ENCODE measurements at places on chromosomes 5 and 9.
A peak's percentile ranks its signal among the peaks of the same experiment; 100 is the strongest.

- DNase-seq, result no peak
Measured at GRCh38 chr5:88094403-88094802, 174.2 kb downstream of the TMEM161B start.

GRCh38 chr5:76716456-76717157 is 681 bp downstream of the F2R start:
- DNase-seq, result no peak

GRCh38 chr5:8601831-8602354 is 732.9 kb downstream of the MTRR start:
- no peak for DNase-seq

GRCh38 chr5:80884086-80884813 is 75.9 kb upstream of the RASGRF2 start:
- DNase-seq, result no peak

- DNase-seq, result no peak
Measured at GRCh38 chr5:39578887-39579497, 154.2 kb upstream of the DAB2 start.

- no peak for DNase-seq
Measured at GRCh38 chr5:52727576-52727975, 60.1 kb upstream of the ITGA1 start.

DNA sequence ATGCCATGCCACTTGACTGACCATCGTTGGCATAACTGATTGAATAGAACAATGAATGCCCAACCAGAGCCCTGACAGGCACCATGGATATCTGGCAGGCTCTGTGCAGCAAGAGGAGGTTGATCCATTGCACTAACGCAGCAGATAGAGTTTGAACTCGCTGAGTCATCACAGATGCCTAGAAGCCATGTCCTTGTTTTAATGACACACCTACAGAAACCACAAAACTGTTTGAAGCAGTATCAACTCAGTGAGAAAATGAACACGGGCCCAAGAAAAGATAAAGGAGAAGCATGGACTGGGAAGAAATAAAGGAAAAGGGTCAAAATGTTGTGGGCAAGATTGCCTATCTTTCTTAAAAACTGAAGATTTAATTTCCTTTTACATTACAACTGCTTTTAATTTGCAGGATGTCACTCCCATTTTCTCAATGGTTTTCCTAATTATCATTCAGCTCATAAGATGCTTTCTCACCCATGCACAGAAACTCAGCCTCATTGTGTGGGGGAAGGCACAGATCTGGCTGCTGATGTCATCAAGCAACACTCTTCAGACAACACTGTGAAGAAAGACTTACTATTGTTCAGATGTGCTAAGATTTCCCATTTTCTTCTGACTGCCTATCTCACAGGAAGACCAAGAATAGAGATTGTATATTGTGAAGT is 129.0 kb downstream of the PIK3R1 start:
- DNase-seq, result no peak

DNA sequence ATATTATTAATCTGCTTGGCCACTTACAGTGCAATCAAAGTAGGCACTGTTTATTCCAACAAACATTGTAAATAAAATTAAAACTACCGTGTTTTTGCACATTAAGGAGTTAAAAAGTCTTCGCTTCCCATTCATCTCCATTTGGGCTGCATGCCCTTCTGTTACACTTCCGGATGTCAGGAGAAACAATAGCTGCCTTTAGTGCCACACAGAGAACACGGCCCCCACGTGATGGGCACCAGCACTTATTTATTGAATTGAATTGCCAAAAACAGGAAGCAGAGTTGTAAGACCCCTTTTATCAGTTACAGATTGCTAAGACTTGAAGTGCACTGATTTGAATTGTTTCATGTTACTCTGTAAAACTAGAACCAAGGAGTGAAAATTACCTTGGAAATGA is 80.4 kb downstream of the LHFPL2 start:
- DNase-seq, result no peak

DNA sequence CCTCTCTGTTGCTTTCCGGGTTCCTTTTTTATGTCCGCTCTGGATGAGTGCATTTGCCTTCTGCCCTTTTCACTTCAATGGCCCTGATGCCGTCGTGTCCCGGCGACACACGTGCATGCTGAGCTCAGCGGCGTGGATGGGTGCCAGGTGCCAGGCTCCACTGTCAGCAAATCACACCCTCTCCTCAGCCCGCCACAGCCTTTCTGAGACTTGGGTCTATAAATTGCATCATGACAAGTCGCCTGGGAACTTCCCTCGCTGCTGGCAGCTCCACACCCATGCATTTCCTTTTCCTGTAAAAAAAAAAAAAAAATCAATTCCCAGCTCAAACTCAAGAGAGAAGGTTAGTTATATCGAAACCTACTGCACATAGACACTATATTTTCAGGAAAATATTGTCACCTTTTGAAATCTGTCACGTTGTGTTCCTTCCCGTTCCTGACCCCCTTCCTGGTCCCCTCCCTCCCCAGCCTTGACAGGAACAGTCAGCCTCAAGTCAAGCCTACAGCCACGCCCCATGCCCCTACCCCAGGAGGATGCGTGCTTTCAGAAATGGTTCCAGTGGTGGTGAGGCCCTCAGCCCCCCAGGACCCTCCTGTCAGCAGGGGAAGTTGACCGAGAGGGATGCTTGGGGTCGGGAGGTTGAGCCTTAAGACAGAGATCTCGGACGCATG is 110.3 kb upstream of the PTCH1 start:
- no peak for DNase-seq

DNA sequence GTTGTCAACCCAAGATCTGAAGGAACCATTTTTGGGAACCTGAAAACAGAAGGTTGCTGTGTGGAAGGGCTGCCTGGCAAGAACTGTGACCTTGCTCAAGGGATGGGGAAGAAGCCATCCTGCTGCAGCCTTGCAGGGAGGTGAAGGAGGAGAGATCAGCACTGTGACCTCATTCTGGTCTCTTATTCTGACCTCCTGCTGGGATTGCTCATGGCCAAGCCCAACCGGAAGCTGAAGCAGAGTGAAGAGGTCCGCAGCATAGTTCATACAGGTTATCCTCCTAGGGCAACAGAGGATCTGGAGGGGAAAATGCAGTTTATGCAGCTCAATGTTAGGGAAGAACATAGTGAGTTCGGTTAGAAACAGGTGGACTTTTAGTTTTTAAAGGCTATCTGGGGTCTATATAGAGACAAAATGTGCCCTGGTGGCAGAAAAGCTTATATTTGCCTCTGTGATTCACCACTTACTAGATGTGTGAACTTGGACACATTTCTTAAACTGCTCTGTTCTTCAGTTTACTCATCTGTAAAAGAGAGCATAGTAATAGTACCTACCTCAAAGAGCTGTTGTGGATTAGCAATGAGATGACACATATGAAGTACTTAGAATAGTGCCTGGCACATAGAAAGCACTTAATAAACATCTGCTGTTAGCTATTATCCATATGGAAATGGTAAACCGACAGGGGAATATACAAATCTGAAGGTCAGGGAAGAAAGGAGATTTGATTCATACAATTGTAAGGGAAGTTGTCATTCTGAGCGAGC is 57.9 kb upstream of the BNC2 start:
- DNase-seq, result no peak

- DNase-seq, result no peak
Measured at GRCh38 chr9:117714282-117714681, 10.1 kb downstream of the TLR4 start.

DNA sequence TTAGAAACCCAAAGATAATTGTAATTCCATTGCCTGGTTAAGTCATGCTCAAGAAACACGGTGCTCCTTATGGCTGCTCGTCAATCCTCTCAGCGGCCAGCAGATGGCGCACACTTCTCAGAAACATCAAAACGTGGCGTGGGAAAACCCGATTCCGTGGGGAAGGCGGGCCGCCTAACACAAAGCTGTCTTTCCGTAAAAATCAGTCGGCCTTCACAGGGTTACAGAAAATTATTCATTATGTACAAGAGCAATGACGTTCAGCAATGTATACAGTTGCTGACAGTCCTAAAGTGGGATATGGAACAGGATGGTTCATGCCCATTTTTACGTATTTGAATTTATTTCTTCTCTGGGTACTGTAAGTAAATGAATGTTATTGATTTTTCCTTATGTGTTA is 83.5 kb downstream of the PDE4D start:
- peak; percentile 32 for DNase-seq

- no peak for DNase-seq
Measured at GRCh38 chr9:120868339-120868675, 8.7 kb downstream of the PHF19 start.
